RPMI7951 (cell line): ENCODE measurements at places on chromosomes 12 and 14. TPM values are rescaled to one million over a fixed set of nuclear protein-coding genes. Genes with fewer than 3 reads are reported as not detected.

Gene LRTM2
- total RNA-seq, result not detected in 2 replicates

Gene GDF3
- total RNA-seq, result not detected in 2 replicates

Gene ACSM4
- not detected in 2 replicates for total RNA-seq

Gene PPP1R36
- total RNA-seq, result 0.48 and 0.78 TPM in 2 replicates

Gene MRPL52
- total RNA-seq, result 93.9 and 100 TPM in 2 replicates

Gene CALCOCO1
- 27.4 and 47.0 TPM in 2 replicates for total RNA-seq

Gene CD163L1
- total RNA-seq, result 14.3 and 15.9 TPM in 2 replicates

Gene GCH1
- total RNA-seq, result 1.3 and 3.5 TPM in 2 replicates

Gene ARHGAP9
- 0.20 TPM in 1 of 2 replicates, not detected in the other for total RNA-seq

Gene KRT73
- total RNA-seq, result not detected in 2 replicates

Gene SPATA7
- total RNA-seq, result 5.9 and 10.1 TPM in 2 replicates

Gene IFI27
- total RNA-seq, result 11.3 and 28.8 TPM in 2 replicates

Gene C12orf42
- not detected in 2 replicates for total RNA-seq

Gene PZP
- not detected in 2 replicates for total RNA-seq

Gene P2RX4
- total RNA-seq, result 8.9 and 10.1 TPM in 2 replicates

Gene KRT6C
- total RNA-seq, result not detected in 2 replicates

Gene C12orf54
- not detected in 2 replicates for total RNA-seq

Gene TOMM20L
- not detected in 2 replicates for total RNA-seq

Gene PSME1
- 294 and 310 TPM in 2 replicates for total RNA-seq

Gene RNASE4
- 8.1 and 14.2 TPM in 2 replicates for total RNA-seq

Gene NFE2
- total RNA-seq, result 0.39 and 0.48 TPM in 2 replicates

Gene RTN1
- total RNA-seq, result not detected in 2 replicates
